ENCODE measurements at places on chromosomes 3 and 15. TPM values are rescaled to one million over a fixed set of nuclear protein-coding genes. Genes with fewer than 3 reads are reported as not detected.

WNT7A gene
- not detected for total RNA-seq

TARS3 gene
- total RNA-seq: 8.2 TPM

CIDEC gene
- total RNA-seq: not detected

RGMA gene
- total RNA-seq: 0.29 TPM

WDR72 gene
- total RNA-seq: 11.5 TPM

PLA2G4B gene
- 0.62 TPM for total RNA-seq

LRRC31 gene
- not detected for total RNA-seq

LDHAL6B gene
- not detected for total RNA-seq

FOXL2 gene
- total RNA-seq: 0.06 TPM

SST gene
- total RNA-seq: not detected

DNAH12 gene
- not detected for total RNA-seq

CTXN2 gene
- not detected for total RNA-seq

TMEM40 gene
- total RNA-seq: 0.10 TPM

CFAP92 gene
- 0.06 TPM for total RNA-seq

SMARCC1 gene
- 32.7 TPM for total RNA-seq

ROPN1 gene
- not detected for total RNA-seq

MESP2 gene
- total RNA-seq: not detected

SLC28A1 gene
- total RNA-seq: not detected

EXD1 gene
- total RNA-seq: 0.12 TPM

PTH1R gene
- total RNA-seq: not detected

ANKUB1 gene
- not detected for total RNA-seq

SNTN gene
- not detected for total RNA-seq

FANCD2 gene
- total RNA-seq: 28.4 TPM

CHRNA7 gene
- total RNA-seq: 4.0 TPM

BHLHE40 gene
- total RNA-seq: 38.3 TPM

GNAT1 gene
- total RNA-seq: not detected

SMCO1 gene
- not detected for total RNA-seq

EFHB gene
- not detected for total RNA-seq

KIF23 gene
- total RNA-seq: 67.5 TPM

CKMT1A gene
- 1.1 TPM for total RNA-seq

CCR9 gene
- total RNA-seq: not detected

MAPKAPK3 gene
- 25.5 TPM for total RNA-seq

SOX14 gene
- total RNA-seq: not detected

GOLGA8M gene
- 0.95 TPM for total RNA-seq

OXTR gene
- 0.27 TPM for total RNA-seq

ZNF860 gene
- 0.04 TPM for total RNA-seq

SCN5A gene
- 3.0 TPM for total RNA-seq

CCDC54 gene
- not detected for total RNA-seq

EFCC1 gene
- total RNA-seq: 0.27 TPM

CHDH gene
- total RNA-seq: 0.02 TPM

RTP4 gene
- total RNA-seq: 16.6 TPM

HIGD1A gene
- 134 TPM for total RNA-seq

EPHB3 gene
- total RNA-seq: 1.0 TPM

ITIH3 gene
- total RNA-seq: not detected

FANCD2OS gene
- total RNA-seq: not detected

CLDN1 gene
- total RNA-seq: 0.12 TPM

SH2D7 gene
- total RNA-seq: not detected

C15orf62 gene
- total RNA-seq: 0.45 TPM

ALDH1A2 gene
- total RNA-seq: not detected

HIGD2B gene
- not detected for total RNA-seq

NAA80 gene
- total RNA-seq: 2.4 TPM

KCNMB3 gene
- 0.02 TPM for total RNA-seq

All from H4 (cell line).